ENCODE measurements at places on chromosomes 2 and 18.
A peak's percentile ranks its signal among the peaks of the same experiment; 100 is the strongest.

- DNase-seq = no peak
Observed at GRCh38 chr2:16260041-16260830, 319.9 kb downstream of the MYCN start.

GRCh38 chr2:99776206-99776905 lies 286.5 kb upstream of the REV1 start:
- peak; percentile 51 for DNase-seq

DNA sequence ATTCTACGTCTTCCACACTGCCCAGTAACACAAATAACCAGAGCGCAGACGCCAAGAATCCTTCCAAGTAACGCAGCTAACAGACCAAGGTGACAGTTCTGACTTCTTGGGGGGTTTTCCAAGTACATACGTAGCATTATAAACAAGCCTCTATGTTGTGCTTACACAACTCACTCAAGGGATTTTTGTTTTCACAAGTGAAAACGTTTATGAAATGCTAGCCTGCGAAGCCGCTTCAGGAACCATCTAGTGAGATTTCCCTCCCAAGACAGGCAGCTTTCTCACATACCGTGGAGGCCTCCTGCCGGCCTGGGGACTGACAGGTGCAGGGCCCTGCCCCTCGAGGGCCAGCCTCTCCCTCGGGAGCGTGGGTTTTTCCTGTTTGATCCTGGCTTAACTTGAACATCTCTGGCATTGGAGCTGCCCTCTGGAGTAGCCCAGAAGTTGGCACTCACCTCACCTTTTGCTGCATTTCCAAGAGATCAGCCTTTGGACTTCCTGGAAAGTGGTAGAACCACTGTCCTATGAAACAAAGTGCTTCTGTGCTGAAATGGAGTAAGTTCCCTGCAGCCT lies 151.1 kb downstream of the MBP start:
- DNase-seq = no peak

DNA sequence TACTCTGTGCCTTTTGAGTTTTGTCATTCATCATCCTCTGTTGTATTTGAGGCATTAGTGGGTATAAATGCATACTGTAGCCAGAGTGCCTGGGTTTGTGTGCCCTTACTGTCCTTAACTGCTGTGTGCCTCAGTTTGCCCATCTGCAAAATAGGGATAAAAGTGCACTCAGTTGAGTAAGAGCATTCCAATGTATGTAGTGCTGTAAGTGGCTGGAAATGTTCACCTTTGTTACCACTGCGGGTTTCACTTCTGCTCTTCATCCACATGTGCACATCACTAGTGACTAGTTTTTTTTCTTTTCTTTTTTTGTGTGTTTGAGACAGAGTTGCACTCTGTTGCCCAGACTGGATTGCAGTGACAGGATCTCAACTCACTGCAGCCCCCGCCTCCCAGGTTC lies 39.9 kb downstream of the PLEKHB2 start:
- no peak for DNase-seq

DNA sequence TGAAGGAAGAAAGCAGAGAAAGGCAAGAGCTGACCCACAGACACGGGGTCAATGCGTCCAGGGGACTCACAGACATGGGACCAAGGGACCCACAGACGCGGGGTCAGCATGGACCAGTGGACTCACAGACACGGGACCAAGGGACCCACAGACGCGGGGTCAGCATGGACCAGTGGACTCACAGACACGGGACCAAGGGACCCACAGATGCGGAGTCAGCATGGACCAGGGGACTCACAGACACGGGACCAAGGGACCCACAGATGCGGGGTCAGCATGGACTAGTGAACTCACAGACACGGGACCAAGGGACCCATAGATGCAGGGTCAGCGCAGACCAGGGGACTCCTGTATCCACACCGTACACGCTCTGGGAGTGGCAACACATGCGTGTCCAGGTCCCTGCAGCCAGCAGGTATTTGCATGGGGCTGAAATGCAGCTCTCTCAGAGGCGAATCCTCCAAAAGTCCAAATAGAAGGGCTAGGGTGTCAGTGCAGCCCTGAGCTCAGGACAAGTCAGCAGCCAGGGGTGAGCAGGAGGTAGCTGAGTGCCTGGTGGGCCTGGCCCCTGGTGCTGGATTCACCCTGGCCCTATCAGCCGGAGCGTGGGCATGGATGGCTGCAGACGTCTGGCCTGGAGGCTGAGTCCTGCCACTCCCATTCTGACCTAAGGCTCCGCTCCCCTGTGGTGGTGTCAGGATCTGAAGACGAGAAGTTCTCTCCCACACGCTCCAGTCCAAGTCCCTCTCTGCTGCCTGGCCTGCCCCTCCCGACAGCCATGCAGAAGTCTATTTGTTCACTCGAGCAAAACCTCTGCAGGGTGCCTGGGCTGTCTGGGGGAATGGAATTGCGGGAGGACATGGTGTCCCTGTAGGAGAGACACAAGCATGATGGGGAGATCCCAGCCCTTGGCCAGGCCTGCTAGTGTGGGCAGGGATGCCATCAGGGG lies 28.5 kb downstream of the TMEM18 start:
- no peak for DNase-seq

DNA sequence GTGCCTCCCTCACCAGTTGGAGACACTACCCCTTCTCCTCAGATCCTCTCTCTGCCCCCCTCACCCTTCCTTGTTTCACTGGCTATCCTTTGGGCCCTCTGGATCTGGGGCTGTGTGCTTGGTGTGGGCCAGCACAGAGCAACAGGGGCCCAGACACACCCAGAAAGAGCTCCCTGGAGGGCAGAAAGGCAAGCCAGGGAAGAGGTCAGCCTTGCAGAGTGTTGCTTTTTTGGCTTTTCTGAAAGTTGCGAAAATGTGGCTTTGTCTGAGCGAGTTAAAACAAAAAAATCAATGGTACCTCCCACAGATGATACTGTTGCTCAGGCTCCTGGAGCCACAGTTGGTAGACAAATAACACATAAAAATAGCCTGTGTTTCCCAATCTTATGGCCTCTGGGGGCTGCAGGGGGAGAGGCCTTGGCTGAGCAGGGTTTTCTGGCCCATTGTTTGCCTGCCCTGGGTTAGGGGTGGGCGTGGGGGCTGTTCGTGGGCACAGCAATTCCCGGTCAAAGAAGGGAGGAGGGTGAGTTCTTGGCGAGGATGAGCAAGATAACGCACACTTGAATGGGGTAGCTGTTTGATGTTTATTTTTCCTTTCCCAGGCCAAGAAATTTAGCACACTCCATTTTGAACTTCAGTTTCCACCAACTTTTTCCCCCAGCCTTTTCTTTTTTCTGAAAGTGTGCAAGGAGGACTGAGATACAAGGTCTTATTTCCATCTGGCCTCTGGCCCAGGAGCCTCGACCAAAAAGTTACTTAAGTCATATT lies 167.0 kb upstream of the HAAO start:
- DNase-seq = no peak

DNA sequence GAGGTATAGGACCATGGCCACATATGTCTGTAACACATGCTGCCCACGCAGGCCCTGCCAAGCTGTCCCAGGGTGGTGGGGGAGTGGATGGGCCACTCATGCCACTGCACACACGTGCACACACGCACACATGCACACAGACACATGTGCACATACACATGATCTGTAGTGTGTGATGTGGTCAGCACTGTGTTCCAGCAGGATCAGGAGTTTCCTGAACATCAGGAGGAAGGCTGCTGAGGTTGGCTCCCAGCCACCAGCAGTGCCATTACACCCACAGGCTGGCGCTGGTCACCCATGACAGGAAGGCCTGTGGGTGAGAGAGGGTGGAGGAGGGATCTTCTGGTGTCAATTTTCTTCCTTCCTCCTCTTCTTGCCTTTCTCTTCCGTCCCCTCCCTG lies 44.7 kb downstream of the POMC start:
- no peak for DNase-seq

GRCh38 chr2:190999058-190999457 lies 14.9 kb downstream of the STAT1 start:
- DNase-seq = no peak

DNA sequence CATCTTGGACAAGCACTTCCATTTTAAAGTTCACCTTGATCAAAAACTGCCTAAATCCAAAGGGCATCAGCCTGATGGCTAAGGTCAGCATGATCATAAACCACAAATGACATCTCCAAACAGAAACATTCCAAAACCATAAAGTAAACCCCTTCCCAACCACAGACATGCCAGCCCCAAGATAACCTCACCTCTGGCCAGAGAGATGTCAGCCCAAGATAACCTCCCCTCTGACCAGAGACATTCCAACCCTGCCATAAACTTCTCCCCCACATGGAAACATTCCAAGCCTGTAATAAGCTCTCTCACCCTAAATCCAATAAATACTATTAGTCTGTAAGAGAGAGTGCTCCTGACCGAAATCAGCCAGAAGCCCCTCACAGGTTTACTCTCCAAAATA lies 18.6 kb upstream of the MARCO start:
- DNase-seq = no peak

GRCh38 chr18:47996091-47996541 lies 65.7 kb upstream of the SMAD2 start:
- DNase-seq = no peak

DNA sequence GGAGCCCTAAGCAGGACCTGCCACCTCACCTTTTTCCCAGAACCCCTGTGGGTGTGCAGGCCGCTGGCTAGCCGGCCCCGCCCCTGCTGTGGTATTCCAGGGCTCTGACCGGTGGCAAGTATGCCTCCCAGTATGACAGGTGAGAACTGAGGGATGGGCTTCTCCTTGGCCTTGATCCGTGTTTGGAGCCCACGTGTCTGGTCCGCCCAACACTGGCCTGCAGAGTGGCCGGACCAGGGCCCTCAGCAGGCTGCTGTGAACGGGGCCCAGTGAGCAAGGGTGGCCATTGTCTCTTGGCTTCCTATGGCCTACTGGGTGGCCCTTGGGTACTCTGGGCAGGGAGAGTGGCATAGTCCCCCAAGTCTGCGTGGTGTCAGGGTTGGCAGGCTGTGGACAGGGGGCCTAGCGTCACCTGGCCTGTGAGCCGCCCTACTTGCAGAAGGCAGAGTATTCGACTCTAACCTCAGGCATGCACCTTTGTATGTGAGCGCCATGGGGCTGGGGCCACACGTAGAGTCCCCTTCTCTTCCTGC lies 1.8 kb downstream of the RNPEPL1 start:
- no peak for DNase-seq

GRCh38 chr2:239667431-239667985 lies 266.7 kb upstream of the HDAC4 start:
- DNase-seq = no peak

DNA sequence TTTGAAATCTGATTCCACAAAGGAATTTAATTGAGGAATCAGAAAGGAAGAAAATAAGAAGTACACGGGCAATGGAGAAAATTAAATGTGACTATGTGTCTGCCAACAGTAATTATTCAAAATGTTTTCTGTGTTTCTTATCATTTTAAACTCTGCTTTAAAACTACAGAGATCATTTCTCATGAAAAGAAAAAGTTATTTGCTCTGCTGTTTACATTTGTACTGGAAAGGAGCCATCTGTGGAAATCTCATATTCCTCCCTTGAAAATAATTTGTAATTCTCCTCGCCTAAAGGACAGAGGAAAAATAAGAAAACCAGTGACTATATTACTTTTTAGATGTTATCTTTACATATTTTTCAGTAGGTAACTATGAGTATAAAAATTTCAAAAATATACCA lies 181.9 kb upstream of the MEIS1 start:
- no peak for DNase-seq

DNA sequence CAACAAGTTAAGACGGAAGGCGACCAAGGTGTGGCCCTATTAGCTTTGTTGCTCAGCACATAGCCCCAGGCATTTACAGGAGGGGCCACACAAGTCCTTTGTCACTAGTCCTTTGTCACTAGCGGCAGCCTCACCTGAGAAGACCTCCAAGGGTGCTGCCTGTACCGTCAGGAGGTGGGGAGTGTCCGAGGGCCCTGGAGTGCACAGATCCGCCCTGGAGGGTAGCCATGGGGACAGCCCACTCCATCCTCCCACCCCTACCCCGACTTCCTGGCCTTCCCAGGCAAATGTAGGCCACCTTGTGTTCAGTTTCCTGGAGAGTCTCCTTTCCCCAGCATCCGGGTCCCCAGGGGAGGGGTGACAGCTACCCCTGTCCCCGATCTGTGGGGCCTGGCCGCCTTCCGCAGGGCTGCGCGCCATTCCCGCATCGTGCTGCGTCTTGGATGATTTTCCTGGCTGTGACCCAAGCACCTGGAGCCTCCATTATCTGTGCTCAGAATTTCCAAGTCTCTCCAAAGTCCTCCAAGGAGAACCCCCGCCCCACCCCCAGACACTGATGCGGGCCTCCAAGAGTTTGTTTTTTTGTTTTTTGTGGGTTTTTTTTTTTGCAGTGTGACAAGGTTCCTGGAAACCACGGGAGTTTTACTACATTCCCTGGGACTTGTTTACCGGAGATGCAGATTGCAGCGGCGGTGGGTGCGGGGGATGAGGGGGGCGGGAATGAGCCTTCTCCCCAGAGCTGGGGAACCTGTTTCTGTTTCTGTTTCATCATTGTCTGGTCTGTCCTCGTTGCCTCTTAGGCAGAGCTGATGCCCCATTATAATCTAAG lies 28.6 kb downstream of the TEX44 start:
- peak; percentile 54 for DNase-seq

- no peak for DNase-seq
Observed at GRCh38 chr2:11005032-11005431, 93.3 kb downstream of the KCNF1 start.

- no peak for DNase-seq
Observed at GRCh38 chr2:34853646-34854045, 1254.5 kb upstream of the FAM98A start.

- no peak for DNase-seq
Observed at GRCh38 chr2:201929281-201930026, 104.2 kb upstream of the FZD7 start.

DNA sequence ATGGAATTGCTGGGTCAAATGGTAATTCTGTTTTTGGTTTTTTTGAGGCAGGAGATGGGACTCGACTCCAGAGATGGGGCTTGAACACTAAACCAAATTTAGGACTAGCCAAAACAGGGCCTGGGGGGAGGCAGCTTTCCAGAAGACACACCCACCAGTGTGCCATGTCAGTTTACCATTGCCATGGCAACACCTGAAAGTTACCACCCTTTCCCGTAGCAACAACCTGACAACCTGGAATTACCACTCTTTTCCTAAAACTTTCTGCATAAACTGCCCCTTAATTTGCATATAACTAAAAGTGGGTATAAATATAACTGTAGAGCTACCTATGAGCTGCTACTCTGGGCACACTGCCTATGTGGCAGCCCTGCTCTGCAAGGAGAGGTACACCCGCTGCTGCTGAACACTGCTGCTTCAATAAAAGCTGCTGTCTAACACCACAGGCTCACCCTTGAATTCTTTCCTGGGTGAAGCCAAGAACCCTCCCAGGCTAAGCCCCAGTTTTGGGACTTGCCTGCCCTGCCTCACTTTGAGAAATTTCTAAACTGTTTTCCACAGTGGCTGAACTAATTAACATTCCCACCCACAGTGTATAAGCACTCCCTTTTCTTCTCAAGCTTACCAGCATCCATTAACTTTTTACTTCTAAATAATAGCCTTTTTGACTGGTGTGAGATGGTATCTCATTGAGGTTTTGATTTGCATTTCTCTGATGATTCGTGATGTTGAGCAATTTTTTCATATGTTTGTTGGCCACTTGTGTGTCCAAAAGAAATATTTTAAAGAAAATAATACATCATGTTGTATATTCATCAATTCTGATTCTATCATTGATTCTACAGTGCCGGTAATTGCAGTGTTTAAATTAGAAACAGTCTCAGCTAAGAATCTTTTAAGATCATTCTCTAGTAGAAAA lies 10.6 kb downstream of the CDK15 start:
- DNase-seq = no peak

- no peak for DNase-seq
Observed at GRCh38 chr2:647691-648231, 29.4 kb downstream of the TMEM18 start.

Data from Ammon's horn (tissue), 1 donor.